ENCODE measurements at places on chromosomes 1 and 21.

DNA sequence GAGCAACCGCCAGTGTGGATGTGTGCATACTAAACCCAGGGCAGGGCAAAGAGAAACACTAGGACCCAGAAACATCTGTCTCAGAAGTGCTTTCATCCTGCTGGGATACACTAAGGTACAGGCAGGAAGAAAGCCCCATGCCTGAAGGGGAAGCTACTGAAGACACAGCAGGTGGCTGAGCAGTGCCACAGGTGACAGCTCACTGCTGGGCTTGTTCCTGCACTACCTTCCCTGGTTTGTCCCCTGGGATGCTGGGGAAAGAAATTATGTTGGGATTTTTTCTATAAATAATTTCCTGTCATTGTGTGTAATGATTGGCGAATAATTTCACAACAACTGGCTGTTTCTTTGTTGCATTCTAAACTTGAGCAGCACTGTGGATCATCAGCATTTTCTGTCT is 245.3 kb upstream of the RAB4A start:
- DNase-seq = no peak

DNA sequence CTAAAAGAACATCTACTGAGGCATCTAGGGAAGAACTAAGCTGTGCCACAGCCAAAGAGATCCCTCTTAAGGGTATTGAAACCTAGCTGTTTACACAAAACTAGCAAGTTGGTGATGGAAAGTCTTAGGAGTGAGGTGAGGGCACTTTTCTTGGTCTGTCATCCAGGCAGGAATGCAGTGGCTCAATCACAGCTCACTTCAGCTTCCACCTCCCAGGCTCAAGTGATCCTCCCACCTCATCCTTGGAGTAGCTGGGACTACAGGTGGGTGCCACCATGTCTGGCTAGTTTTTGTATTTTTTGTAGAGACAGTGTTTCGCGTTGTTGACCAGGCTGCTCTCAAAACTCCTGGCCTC is 2.4 kb downstream of the PLEKHO1 start:
- peak; percentile 53 for DNase-seq

- DNase-seq = peak; percentile 50
Measured at GRCh38 chr1:212703991-212704564, 4.4 kb upstream of the BATF3 start.

- no peak for DNase-seq
Measured at GRCh38 chr1:53373246-53373645, 45.4 kb upstream of the LRP8 start.

- peak; percentile 64 for DNase-seq
Measured at GRCh38 chr1:186618401-186619170, 61.6 kb downstream of the PTGS2 start.

DNA sequence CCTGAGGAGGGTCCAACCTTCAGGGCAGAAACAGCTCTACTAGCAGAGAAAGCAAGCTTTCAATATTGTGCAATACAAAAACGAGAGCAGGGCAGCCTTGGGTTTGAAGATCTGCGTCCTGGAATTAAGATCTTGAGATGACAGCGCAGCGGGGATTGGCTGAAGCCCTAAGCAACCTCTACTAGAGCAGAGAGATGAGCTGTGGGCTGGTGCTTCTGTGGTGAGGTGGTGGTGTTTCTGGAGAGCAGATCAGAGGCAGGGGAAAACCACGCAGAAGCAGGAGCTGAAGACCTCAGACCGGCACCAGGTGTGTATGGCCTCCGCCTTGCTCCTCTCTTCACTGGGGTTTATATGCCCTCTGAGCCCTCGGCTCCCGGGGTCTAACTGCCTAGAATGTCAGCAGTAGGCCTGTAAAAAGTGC is 12.5 kb downstream of the TRAF3IP3 start:
- DNase-seq = peak; percentile 88

- DNase-seq = no peak
Measured at GRCh38 chr1:76938304-76938703, 71.0 kb downstream of the ST6GALNAC5 start.

- no peak for DNase-seq
Measured at GRCh38 chr21:33686386-33686785, 44.1 kb downstream of the ITSN1 start.

- no peak for DNase-seq
Measured at GRCh38 chr21:31893851-31894415, 21.1 kb downstream of the HUNK start.

DNA sequence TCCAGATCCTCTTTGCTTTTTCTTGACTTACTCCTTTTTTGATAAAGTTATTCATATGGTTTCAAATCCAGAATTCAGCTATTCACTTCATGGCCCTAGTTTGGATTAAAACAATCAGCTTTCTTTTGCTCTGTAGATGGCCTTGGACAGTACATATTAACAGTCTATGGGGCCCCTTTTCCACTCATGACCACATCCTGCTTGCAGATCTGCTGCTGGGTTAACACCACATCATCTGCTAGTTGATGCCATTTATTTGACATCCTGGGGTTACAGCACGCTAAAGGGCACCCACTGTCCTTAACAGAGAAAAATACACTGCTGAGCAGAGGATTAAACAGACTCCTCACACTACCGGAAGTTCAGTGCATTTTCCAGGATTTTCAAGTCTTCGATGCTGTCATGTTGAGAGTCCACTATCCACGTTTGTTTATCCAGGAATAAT is 941 bp upstream of the IFI16 start:
- peak; percentile 71 for DNase-seq

GRCh38 chr1:25098717-25099116 is 133.6 kb downstream of the SYF2 start:
- no peak for DNase-seq
